ENCODE measurements at places on chromosomes 3 and 15. TPM values are rescaled to one million over a fixed set of nuclear protein-coding genes. Genes with fewer than 3 reads are reported as not detected.

GRCh38 chr3:69288161-69288895 lies 97.6 kb downstream of the FRMD4B start:
- no peak for DNase-seq

- DNase-seq, result no peak
These were observed 3.0 kb downstream of the MFAP1 start for GRCh38 chr15:43821505-43821904.

GRCh38 chr3:59212128-59212779 lies 162.4 kb upstream of the CFAP20DC start:
- no peak for DNase-seq

GRCh38 chr3:156826896-156827882 lies 1.0 kb downstream of the LEKR1 start:
- no peak for DNase-seq

CCDC54 gene
- not detected for total RNA-seq

MESP2 gene
- 0.16 TPM for total RNA-seq

All from left cardiac atrium (tissue), 4 donors.